ELF-1 (cell line): ENCODE measurements at places on chromosomes 5 and 9.

GRCh38 chr5:102638316-102638715 is 116.8 kb upstream of the PAM start:
- DNase-seq: no peak

GRCh38 chr9:36543916-36544315 is 28.8 kb upstream of the MELK start:
- no peak for DNase-seq

DNA sequence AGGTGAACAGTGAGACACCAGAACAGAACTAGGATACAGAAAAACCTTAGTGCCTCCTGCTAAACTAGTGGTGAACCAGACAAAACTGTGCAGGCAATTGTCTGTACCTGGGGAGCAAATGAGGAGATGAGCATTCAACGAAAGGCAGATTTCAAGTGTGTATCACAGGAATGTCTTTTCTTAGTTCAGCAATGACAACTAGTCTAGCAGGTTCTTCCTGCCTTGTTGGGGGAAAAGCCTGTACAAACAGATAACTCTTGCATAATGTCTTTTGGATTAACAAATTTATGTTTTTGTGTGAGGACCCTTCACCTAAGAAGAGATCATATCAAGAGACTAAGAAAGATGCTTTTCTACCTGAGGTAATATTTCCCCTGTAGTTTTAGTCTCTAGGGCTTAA is 21.8 kb upstream of the DENND4C start:
- DNase-seq: no peak

DNA sequence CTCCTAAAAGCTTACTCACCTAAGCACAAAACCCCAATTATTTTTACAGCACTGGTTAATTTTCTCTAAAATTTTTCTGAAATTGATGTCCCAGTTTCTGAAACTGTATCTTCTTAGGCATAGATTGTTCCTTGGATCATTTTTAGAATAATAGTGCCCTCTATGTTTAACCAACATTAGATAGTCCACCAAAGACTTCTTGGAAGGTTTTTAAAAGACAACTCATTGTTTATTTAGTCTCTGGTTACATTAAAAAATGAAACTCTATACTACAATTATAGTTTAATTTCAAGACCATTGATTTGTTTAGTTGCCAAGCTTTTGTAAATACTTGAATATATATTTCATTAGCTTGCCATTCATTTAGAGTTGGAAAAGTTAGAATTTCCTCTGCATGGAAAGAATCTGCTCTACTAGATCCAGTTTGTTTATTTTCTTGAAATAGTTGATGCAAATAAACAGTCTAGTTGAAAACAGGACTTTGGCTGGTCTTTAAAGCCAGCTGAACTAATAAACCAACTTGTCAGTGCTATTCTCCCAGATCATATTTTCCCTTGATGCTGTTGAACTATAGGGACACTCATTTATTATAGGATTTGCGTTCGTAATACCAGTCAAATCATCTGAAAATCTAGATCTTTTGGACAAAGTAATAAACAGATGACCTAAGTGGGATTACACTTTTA is 990.5 kb downstream of the TLE1 start:
- no peak for DNase-seq

DNA sequence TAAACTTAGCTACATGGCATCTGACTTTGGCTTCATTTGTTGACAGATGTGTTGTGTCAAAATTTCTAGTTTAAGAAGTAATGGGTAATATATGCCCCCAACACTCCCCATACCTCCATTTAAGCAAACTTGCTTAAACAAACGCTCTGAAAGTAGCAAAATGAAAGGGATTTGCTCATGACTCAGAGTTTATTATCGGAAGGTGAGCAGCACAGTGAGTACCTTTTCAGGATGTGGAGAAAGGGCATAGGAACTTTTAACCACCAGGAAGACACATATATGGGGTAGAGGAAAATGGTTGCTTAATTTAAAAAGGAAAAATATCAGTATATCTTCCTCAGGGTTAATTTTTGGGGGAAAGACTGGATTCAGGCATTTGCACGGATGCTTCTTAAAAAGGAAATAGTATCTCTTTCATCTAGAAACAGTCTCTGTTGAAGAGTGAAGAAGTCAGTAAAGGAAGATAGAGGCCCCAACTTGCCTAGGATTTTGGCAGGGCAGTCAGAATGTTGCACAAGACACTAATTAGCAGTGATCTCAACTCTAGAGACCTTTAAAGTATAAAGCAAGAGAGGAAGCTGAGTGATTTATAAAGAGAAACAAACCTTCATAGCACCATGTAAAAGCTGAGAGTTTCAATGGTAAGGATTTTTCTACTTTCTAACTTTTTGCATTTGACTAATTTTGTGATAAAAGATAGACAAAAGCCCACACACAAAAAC is 155.1 kb downstream of the TRIO start:
- no peak for DNase-seq

- no peak for DNase-seq
These were observed 152.5 kb downstream of the EFNA5 start for GRCh38 chr5:107518190-107518589.

DNA sequence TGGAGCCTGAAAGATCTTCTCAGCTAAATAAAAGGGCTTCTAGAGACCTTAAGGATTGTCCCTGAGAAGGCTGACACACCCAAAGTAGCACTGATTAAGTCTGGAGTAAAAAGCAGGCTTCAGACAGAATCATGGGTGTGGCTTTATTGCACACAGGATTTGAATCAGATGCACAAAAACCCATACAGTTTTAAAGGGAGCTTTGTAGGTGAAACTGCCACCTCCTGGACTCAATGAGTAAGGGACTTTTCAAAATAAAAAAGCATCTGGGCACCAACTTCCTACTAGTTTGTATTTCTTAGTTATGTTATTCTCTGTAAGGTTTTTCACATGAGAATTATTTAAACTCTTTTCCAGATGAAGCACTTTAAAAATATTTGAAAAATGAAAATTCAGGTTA is 129.4 kb downstream of the EDIL3 start:
- DNase-seq: no peak

- no peak for DNase-seq
These were observed 195.7 kb upstream of the TUT7 start for GRCh38 chr9:86549920-86550319.
